ENCODE measurements at places on chromosomes 5 and 9.

DNA sequence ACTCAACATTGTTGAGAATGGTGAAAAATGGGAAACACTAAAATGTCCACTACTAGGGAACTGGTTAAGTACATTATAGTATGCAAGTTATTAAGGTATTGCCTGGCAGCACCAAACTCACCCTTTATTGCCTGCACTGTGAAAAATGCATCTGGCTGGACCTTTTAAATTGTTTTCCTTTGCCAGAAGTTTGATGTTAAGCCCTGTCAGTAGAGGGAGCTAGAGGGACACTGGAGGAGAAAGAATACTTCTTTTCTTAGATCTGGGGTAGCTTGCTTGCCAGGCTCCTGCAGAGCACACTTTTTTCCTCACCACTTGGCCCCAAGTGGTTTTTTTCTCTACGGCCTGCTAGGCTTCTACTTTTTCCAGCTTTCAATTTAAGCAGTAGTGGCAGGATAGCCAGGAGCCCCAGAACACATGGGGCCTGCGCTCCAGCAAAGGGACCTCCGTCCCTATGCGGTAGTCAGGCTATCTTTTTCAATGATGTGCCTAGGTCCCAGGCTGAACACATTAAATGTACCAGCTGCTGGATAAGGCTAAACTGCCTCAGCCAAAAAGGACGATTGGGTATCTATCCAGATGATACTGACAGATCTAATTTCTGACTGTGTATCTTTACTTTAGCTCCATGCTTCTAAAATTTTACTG, 8.0 kb upstream of the HABP4 start:
- DNase-seq, result no peak

GRCh38 chr9:38315085-38315595, 77.4 kb upstream of the ALDH1B1 start:
- DNase-seq, result no peak

DNA sequence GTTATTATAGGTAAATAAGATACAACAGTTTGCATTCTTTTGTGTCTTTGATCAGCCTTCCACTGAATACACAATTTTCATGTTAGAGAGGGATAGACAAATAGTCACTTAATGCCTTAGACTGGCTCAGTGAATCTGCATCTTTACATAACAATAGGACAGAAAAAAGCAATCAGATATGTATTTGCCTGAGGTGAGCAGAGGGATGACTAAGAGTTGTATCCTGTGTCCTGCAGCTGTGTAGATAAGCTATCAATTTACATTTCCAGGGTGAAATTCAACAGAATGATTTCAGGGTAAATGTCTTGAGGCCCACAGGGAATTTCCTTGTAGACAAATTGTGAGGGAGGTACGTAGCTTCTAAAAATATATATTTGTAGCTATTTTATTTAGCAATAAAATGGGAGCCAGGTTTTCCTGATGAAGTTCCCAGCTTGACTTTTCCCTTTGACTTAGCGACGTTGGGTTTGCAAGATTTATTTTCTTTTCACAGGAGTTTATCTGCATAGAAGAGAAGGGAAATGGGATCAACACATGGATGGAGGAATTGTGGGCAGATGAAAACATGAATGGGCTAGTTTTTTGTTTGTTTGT, 586.1 kb upstream of the CDH6 start:
- DNase-seq, result no peak

DNA sequence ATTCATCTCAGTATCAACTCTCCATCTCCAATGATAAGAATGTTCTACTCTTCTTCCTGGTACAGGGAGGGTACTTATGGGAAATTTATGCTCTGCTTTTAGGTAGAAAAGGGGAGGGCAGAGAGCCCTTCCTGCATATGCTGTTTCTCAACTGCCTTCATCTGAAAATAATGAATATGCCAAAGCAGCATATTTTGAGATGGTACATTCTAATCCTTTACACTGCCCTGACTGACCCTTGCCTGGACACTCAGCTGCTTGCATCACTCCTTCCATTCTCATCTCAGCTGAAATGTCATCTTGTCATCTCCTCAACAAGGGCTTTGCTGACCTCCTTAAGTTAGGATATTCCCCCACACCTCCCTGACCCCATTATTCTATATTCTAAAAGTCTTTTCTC, 68.5 kb downstream of the ALDH7A1 start:
- DNase-seq, result no peak

DNA sequence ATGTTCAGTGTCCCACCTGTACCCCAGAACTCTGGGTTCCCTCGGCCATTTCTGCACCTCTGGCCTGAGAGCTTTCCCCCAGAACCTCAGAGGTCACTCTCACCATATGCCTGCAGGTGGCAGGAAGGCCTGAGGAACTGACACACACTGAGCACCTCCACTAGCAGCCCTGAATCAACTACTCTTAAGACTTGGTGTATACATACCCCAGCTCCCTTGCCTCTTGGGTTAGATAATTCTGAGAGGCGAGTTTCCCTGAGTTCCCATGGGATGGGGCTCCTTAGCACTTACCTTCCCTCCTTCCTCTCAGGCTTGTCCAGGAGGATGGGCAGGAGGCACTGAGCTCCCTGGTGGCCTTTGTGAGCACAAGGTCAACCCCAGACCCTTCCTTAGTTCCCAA, 86.1 kb downstream of the HSD17B3 start:
- no peak for DNase-seq
